ENCODE measurements at places on chromosomes 1 and 21.

DNA sequence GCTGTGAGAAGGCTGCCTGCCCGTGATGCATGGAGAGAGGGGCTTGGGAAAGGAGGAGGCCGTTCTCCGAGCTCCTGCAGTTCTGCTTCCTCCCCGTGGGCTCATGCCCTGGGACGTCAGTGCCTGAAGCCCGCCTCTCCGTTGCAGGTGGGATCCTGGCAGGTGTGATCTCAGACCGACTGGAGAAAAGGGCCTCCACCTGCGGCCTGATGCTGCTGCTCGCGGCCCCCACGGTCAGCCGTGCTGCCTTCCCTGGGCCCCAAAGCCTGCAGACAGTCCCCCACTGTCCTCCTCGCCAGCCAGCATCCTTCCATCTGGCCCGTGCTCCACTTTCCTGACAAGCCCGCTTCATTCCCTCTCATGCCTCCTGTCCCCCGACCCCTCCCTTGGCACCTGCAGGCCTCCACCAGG lies 50.9 kb downstream of the SLC37A1 start:
- no peak for DNase-seq

- DNase-seq, result no peak
Observed at GRCh38 chr1:62333441-62333840, 14.2 kb upstream of the KANK4 start.

DNA sequence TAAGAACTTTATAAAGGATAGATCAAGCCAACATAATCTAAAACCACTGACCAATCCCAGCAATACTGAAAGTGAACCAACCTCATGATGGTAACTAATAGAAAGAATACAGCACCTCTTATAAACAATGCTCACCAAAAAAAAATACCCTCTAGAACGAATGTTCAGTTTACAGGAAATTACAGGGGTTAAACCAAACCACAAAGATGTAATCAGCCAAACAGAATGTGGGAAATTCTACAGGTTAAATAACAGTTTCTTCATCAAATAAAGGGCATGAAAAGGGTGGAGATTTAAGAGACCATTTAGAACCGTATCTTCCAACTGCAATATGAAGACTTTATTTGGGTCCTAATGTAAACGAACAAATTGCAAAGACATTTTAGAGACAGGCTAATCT lies 30.4 kb downstream of the ARID4B start:
- no peak for DNase-seq

- no peak for DNase-seq
Observed at GRCh38 chr1:53946252-53947171, at the start of gene LRRC42. Gene LRRC42 (plus strand): TSS chr1:53946350. CDS start chr1:53952000, 5,650 bp downstream.

GRCh38 chr1:95098196-95098595 lies 19.0 kb upstream of the TLCD4 start:
- DNase-seq, result no peak

GRCh38 chr1:233336554-233337456 lies 9.3 kb downstream of the MAP3K21 start:
- no peak for DNase-seq

DNA sequence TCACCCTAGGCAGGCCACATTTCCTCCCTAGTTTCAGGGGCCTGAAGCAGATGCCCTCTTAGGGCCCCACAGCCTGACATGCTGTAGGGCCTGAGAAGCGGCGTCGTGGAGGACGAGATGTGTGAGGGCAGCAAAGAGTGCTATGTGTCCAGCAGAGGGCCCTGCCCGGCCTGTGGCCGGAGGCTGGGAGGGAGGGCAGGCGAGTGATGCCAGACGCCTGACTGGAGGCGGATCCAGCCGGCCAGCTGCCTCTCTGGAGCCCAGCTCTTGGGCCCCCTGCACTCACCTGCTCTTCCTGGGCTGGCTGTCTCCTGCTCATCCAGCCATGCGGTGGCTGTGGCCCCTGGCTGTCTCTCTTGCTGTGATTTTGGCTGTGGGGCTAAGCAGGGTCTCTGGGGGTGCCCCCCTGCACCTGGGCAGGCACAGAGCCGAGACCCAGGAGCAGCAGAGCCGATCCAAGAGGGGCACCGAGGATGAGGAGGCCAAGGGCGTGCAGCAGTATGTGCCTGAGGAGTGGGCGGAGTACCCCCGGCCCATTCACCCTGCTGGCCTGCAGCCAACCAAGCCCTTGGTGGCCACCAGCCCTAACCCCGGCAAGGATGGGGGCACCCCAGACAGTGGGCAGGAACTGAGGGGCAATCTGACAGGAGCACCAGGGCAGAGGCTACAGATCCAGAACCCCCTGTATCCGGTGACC lies at the start of gene GPR37L1:
Gene GPR37L1, plus strand, starts transcription at position 279 of the 697 bp plus-strand sequence. Its CDS starts 47 bp downstream, at position 326.
- DNase-seq, result no peak

- no peak for DNase-seq
Observed at GRCh38 chr1:26221094-26221493, 12.9 kb upstream of the CEP85 start.

DNA sequence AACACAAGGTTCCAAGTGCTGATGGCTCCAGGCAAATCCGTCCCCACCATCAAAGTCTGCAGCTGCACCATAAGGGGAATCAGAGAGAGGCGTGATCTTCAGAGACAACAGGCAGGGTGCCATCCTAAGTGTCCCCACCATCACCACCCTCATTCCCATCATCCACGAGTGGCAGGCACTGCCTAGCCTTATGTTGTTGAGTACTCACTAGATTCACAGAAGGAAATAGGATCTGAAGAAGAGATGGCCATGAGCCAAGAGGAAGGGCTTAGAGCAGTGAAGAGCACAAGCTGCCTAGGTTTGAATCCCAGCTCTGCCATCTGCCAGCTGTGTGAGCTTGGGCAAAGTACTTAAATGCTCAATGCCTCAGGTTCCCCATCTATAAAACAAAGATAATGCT lies 207.3 kb upstream of the CSF3R start:
- DNase-seq, result no peak

- no peak for DNase-seq
Observed at GRCh38 chr1:3369446-3370076, 84.9 kb upstream of the ARHGEF16 start.

GRCh38 chr1:206521127-206521526 lies 13.8 kb downstream of the RASSF5 start:
- DNase-seq, result no peak

DNA sequence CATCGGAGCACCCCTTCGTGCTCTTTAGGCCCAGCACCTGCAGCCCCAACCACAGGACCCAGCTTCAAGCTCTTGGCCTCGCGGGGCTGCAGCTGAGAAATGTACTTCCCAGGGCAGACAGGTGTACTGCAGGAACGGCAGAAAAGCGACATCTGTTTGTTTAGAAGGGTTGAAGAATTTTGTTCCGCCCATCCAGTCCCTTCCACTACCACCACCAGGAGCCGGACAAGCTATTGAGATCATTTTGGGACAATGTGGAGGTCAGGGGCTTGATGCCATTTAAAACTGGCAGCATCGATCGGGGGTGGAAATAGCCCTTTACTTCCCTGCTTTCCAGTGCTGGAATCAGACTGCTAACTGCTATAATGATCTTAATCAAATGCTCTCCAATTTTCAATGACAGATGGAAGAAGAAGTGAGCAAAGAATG lies 1.7 kb downstream of the SERTAD4 start:
- DNase-seq, result no peak

GRCh38 chr1:63593303-63593885 lies at the start of gene PGM1:
Gene PGM1 (plus strand): TSS chr1:63593411. CDS start chr1:63593489, 78 bp downstream.
- peak; percentile 57 for DNase-seq

- no peak for DNase-seq
Observed at GRCh38 chr1:64038965-64039364, 164.5 kb upstream of the UBE2U start.

- DNase-seq, result no peak
Observed at GRCh38 chr21:26982767-26983166, 15.9 kb upstream of the ADAMTS5 start.

DNA sequence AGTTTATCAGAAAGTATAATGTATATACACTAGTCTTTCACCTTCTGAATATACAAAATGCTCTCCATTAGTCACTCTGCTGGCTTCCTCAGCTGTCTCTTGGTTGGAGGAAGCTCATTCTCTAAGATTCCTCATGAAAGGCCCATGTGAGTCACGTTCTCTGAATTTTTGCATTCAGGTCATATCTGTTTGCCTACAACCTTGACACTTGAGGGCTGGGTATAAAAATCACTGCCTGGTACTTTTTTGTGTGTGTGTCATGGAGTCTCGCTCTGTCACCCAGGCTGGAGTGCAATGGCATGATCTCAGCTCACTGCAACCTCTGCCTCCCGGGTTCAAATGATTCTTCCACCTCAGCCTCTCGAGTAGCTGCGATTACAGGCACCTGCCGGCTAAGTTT lies 2.8 kb upstream of the GALNT2 start:
- no peak for DNase-seq

GRCh38 chr21:18812308-18812707 lies 408.7 kb upstream of the TMPRSS15 start:
- no peak for DNase-seq

DNA sequence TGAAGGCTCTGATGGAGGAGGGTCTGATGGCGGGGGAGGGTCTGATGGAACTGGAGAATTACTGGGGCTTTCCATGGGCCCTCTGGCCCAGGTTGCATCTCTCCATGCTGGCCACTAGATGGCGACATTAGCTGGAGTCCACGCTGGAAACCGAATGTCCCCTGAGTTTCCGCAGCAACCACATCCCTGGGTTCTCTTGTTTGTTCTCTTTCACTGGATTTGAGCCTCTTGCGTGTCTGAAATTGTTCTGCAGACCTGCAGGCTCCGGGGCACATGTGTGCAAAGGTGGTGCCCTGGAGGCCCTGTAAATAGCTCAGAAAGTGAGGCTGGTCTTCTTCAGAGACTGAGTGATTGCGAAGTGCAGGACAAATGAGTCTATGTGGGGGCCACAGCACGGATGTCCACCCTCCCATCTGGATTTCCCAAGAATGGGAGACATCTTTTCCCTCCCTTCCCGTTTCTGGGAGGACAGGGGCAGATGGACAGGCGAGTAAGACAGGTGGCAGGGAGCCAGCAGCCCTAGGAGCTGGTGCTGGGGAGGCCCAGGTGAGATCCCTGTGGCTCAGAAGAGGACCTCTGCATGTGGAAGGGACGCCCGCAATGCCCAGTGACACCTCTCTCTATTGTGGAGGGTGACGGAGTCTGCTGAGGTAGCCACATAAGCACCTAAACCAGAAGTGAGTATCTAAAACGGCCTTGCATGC lies 73.2 kb upstream of the ABCG1 start:
- peak; percentile 55 for DNase-seq

GRCh38 chr1:198620951-198621824 lies 17.7 kb upstream of the PTPRC start:
- DNase-seq, result peak; percentile 48

DNA sequence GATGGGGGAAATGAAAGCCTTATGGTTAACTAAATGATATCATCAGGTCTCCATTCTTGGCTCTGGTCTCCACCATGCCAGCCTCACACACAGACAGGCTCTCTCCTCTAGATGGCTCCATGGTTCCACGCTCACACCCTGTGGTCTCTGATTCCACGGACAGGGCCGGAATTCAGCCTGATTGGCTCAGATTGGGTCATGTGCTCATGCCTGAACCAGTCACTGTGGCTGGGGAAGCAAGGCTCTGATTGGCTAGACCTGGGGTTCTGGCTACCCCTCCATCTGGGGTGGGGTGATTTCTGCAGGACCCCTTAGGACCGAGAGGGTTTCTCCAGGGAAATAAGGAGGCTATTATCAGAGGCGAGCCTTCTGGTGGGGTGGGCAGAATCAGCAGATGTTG lies 277.0 kb downstream of the PTPRU start:
- no peak for DNase-seq

- DNase-seq, result no peak
Observed at GRCh38 chr1:185500001-185500626, 183.1 kb upstream of the IVNS1ABP start.

GRCh38 chr1:61352845-61353435 lies 270.6 kb downstream of the NFIA start:
- no peak for DNase-seq

DNA sequence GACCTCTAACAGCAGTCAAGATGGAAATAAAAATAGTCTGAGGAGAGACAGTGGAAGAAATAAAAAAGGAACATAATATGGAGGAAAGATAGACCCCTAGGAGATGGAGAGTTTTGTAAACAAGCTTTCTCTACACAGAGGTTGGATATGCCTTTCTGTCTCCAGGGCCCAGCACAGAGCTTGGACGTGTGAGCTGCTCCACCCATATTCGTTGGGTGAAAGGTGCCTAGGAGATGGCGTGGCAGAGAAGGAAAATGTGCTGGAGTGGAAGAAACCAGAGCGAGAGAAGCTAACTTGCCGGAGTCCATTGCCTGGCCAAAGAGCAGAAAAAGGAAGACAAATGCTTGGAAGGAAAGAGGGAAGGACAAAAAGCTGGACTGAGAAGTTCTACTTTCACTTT lies 78.3 kb upstream of the LMO4 start:
- DNase-seq, result no peak

DNA sequence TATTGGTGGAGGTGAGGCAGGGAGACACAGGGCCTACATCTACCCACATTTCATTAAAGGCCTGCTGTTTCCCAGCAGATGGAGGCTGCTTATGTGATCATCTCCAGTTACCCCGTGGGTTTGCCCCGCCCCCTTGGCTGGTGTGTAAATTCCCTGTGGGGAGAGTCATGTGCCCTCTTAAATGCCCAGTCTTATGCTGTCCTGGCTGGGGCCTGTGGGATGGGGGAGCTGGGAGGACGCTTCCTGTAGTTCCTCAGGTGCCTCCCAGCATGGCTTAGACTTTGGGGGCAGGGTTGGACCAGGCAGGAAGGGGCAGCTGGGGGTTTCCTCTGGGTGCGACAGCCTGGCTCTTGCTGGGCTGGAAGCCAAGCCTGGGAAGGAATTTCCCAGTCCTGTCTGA lies 15.5 kb upstream of the CITED4 start:
- no peak for DNase-seq

GRCh38 chr1:85453640-85454194 lies 11.2 kb downstream of the DDAH1 start:
- no peak for DNase-seq

- DNase-seq, result no peak
Observed at GRCh38 chr21:19900149-19900548, 1098.1 kb upstream of the NCAM2 start.

DNA sequence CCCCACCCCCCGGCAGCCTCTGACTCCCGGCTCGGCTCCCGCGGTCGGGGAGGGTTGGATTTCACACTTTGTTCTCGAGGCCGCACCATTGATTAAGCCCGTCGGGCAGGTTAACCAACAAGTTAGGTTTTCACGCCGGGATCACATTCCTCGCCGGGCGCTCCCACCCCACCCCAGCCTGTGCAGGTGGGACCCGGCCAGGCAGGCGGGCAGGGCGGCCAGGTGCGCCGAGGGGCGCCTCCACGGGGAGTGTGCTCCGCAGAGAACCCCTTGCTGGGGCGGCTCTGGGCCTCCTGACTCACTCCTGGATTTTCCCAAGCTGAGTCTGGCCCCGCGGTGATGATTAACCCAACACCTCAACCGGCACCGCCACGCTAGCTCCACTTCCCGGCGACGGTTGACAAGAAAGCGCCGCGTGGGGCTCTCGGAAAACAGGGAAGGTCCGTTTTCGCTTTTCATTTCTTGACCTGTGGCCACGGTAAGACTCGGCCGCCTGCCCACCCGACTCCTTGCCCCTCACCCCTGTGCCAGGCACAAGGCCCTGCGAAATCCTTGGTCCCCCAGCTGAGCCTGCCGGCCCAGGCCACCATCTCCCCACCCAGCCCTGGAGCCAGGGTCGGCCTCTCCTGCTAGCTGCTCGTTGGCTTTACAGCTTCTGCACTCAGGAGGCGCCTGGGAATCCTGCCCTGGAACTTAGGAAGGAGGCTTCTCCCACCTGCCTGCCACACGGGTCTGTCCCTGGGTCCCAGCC lies 8.8 kb upstream of the TTLL10 start:
- DNase-seq, result no peak

Data from stimulated activated CD8-positive, alpha-beta memory T cell treated with anti-CD3 and anti-CD28 coated beads, Interleukin-12 subunit alpha, Interleukin-12 subunit beta, amount 100 ng/mL, for 1 hour (primary cell).